Cardiac muscle cell (in vitro differentiated cells and primary cell): ENCODE measurements at places on chromosomes 16 and 17. TPM values are rescaled to one million over a fixed set of nuclear protein-coding genes. Genes with fewer than 3 reads are reported as not detected.

The TMEM238L gene
- not detected in 2 replicates for total RNA-seq

The HSBP1 gene
- 16.7 and 47.5 TPM in 2 replicates for total RNA-seq

The P2RX5 gene
- total RNA-seq = 0.09 and 0.46 TPM in 2 replicates

The PYY gene
- not detected in 2 replicates for total RNA-seq

The CDRT4 gene
- 4.8 and 14.4 TPM in 2 replicates for total RNA-seq

The TAOK2 gene
- 69.4 and 70.9 TPM in 2 replicates for total RNA-seq

The EXOSC6 gene
- total RNA-seq = 25.2 and 26.8 TPM in 2 replicates

The STX4 gene
- 25.3 and 26.7 TPM in 2 replicates for total RNA-seq

The MFAP4 gene
- total RNA-seq = 14.1 and 16.7 TPM in 2 replicates

The RASL10B gene
- 108 and 116 TPM in 2 replicates for total RNA-seq

The RPL38 gene
- 115 and 297 TPM in 2 replicates for total RNA-seq

The STX1B gene
- 8.1 and 13.7 TPM in 2 replicates for total RNA-seq

The OR4D1 gene
- total RNA-seq = 0.04 TPM in 1 of 2 replicates, not detected in the other

The UMOD gene
- total RNA-seq = not detected in 2 replicates

The FAM83G gene
- total RNA-seq = 2.7 and 8.0 TPM in 2 replicates

The ENKD1 gene
- total RNA-seq = 29.8 and 34.8 TPM in 2 replicates

The SOST gene
- 0.85 and 3.2 TPM in 2 replicates for total RNA-seq

The STH gene
- not detected in 2 replicates for total RNA-seq

The CDK3 gene
- 13.4 and 14.3 TPM in 2 replicates for total RNA-seq

The RHBDF1 gene
- 27.2 and 28.2 TPM in 2 replicates for total RNA-seq

The TRIM25 gene
- 6.5 and 13.8 TPM in 2 replicates for total RNA-seq

The RRAD gene
- 51.6 and 246 TPM in 2 replicates for total RNA-seq

The ANKFN1 gene
- total RNA-seq = 0.21 TPM in 1 of 2 replicates, not detected in the other

The RAP1GAP2 gene
- total RNA-seq = 2.9 and 3.5 TPM in 2 replicates

The AKAP1 gene
- total RNA-seq = 65.4 and 81.4 TPM in 2 replicates

The DHX58 gene
- 0.42 and 1.2 TPM in 2 replicates for total RNA-seq

The CCDC200 gene
- 0.48 TPM in 1 of 2 replicates, not detected in the other for total RNA-seq

The ZPBP2 gene
- not detected in 2 replicates for total RNA-seq

The CCL1 gene
- total RNA-seq = not detected in 2 replicates

The BRIP1 gene
- total RNA-seq = 3.1 and 9.2 TPM in 2 replicates

The CTU2 gene
- total RNA-seq = 9.3 and 10.8 TPM in 2 replicates

The ZNF48 gene
- 29.5 and 32.3 TPM in 2 replicates for total RNA-seq

The AURKB gene
- 15.1 and 77.7 TPM in 2 replicates for total RNA-seq

The PROCA1 gene
- 19.4 and 44.8 TPM in 2 replicates for total RNA-seq

The TNFSF13 gene
- total RNA-seq = 3.1 and 7.4 TPM in 2 replicates

The APOBR gene
- 0.39 TPM in 1 of 2 replicates, not detected in the other for total RNA-seq

The TBC1D3C gene
- total RNA-seq = 4.0 TPM in 1 of 2 replicates, not detected in the other

The ACE gene
- total RNA-seq = 2.1 and 3.2 TPM in 2 replicates

The REXO5 gene
- total RNA-seq = 5.1 and 22.5 TPM in 2 replicates

The MARCHF10 gene
- 0.77 and 2.1 TPM in 2 replicates for total RNA-seq

The GAS2L2 gene
- 0.18 TPM in 1 of 2 replicates, not detected in the other for total RNA-seq

The CIITA gene
- total RNA-seq = 0.06 TPM in 1 of 2 replicates, not detected in the other

The PNMT gene
- 21.0 and 27.2 TPM in 2 replicates for total RNA-seq

The NETO2 gene
- total RNA-seq = 12.7 and 17.6 TPM in 2 replicates

The ITGAX gene
- total RNA-seq = 0.53 and 0.69 TPM in 2 replicates

The SYNGR3 gene
- 27.2 and 28.5 TPM in 2 replicates for total RNA-seq

The MYO1D gene
- 43.7 and 56.4 TPM in 2 replicates for total RNA-seq

The ZNF778 gene
- 25.8 and 31.8 TPM in 2 replicates for total RNA-seq

The DNAH3 gene
- 0.39 TPM in 1 of 2 replicates, not detected in the other for total RNA-seq

The RPS6KB1 gene
- 30.9 and 103 TPM in 2 replicates for total RNA-seq

The ZSCAN10 gene
- total RNA-seq = 0.42 and 0.78 TPM in 2 replicates

The CRISPLD2 gene
- 1.7 and 2.7 TPM in 2 replicates for total RNA-seq

The RASD1 gene
- total RNA-seq = 17.1 and 28.4 TPM in 2 replicates

The ACOX1 gene
- 27.7 and 43.0 TPM in 2 replicates for total RNA-seq

The KRTAP1-5 gene
- total RNA-seq = not detected in 2 replicates

The HBA2 gene
- total RNA-seq = 1.3 TPM in 1 of 2 replicates, not detected in the other
